ENCODE measurements at places on chromosomes 4 and X.

GRCh38 chr4:85102606-85103005, 136.1 kb upstream of the WDFY3 start:
- no peaks in the 10 kb centered on the region for H3K36me3 ChIP-seq
- no peak for DNase-seq
- H3K4me1 ChIP-seq = no peaks in the 10 kb centered on the region
- no peaks in the 10 kb centered on the region for H3K27me3 ChIP-seq
- no peak overlapping the region for H3K27ac ChIP-seq

- H3K36me3 ChIP-seq = no peaks in the 10 kb centered on the region
- peak; percentile 12 for DNase-seq
- H3K27ac ChIP-seq = no peak overlapping the region
- peak overlapping the region; percentile 26 for H3K4me3 ChIP-seq
- H3K4me1 ChIP-seq = no peaks in the 10 kb centered on the region
- peaks cover 6% of the 10 kb centered on the region for H3K27me3 ChIP-seq
Measured at GRCh38 chr4:168877511-168878491, 132.3 kb downstream of the CBR4 start.

DNA sequence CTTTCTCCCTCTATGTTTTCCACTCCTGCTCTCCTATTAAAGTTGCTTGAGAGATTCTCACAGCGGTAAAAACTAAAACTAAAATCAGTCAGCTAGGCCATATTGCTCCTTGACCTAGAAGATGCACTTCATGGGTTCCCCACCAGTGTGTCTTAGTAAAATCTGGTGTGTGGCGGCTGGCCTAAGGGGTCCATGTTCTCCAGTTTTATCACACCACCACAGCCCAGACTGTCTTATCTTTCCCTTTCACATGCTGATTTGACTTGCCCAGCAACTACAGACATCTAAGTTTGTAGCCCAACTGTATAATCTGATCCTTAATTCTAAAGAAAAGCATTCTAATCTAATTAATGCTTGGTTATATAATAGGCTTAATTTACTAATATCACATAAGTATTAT, 68.0 kb downstream of the ATP8A1 start:
- no peaks in the 10 kb centered on the region for H3K27me3 ChIP-seq
- no peak overlapping the region for H3K4me3 ChIP-seq
- no peak for DNase-seq
- H3K36me3 ChIP-seq = peaks cover 16% of the 10 kb centered on the region
- H3K27ac ChIP-seq = no peak overlapping the region

DNA sequence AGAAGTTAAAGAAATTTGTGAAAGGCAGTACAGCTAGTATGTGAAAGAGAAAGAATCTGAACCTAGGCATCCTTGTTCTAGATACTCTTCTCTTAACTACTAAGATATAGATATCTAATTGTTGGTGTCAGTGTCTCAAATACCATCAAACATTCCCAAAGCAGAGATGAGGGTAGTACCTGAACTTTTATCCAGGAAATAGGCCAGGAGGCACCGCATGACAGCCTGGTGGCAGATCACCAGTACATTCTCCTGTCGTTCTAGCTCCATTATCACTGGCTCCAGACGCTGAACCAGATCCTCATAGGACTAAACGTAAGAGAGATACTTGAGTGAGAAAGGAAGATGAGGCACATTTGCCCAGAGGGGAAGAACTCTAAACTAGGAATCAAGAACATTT, 16.8 kb downstream of the TRO start:
- DNase-seq = no peak
- no peaks in the 10 kb centered on the region for H3K36me3 ChIP-seq
- no peaks in the 10 kb centered on the region for H3K27me3 ChIP-seq
- H3K4me1 ChIP-seq = no peaks in the 10 kb centered on the region
- no peak overlapping the region for H3K27ac ChIP-seq

DNA sequence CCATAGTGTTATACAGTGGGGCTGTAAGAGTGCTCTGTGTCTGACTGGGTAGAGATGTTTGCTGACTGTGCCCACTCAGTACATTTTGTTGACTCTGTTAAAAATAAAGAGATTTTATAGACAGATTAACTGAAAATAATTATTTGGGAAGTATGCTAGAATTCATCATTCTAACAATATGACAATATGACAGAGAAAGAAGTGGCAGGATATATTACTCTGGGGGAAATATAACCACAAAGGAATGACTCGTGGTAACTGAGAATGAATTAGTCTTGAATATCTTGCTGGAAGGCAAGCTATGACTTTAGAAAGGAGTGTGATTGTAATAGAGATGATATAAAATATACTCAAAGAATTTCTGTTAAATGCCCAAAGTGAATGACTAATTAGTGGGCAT, 46.8 kb downstream of the TMEM165 start:
- peaks cover 24% of the 10 kb centered on the region for H3K36me3 ChIP-seq
- H3K27ac ChIP-seq = no peak overlapping the region
- H3K4me1 ChIP-seq = peaks cover 5% of the 10 kb centered on the region
- no peak for DNase-seq
- H3K4me3 ChIP-seq = no peak overlapping the region
- H3K27me3 ChIP-seq = no peaks in the 10 kb centered on the region

GRCh38 chrX:56928546-56928945, 66.8 kb downstream of the SPIN3 start:
- no peak overlapping the region for H3K4me3 ChIP-seq
- H3K27ac ChIP-seq = no peak overlapping the region
- DNase-seq = no peak
- no peaks in the 10 kb centered on the region for H3K27me3 ChIP-seq

GRCh38 chr4:19241895-19242294, 1009.8 kb upstream of the SLIT2 start:
- H3K27me3 ChIP-seq = no peaks in the 10 kb centered on the region
- H3K27ac ChIP-seq = no peak overlapping the region
- H3K4me1 ChIP-seq = no peaks in the 10 kb centered on the region
- no peak for DNase-seq
- H3K4me3 ChIP-seq = no peak overlapping the region
- no peaks in the 10 kb centered on the region for H3K36me3 ChIP-seq

GRCh38 chrX:6383917-6384316, 151.0 kb downstream of the VCX3A start:
- DNase-seq = no peak
- no peaks in the 10 kb centered on the region for H3K36me3 ChIP-seq
- no peaks in the 10 kb centered on the region for H3K4me1 ChIP-seq
- no peak overlapping the region for H3K27ac ChIP-seq

DNA sequence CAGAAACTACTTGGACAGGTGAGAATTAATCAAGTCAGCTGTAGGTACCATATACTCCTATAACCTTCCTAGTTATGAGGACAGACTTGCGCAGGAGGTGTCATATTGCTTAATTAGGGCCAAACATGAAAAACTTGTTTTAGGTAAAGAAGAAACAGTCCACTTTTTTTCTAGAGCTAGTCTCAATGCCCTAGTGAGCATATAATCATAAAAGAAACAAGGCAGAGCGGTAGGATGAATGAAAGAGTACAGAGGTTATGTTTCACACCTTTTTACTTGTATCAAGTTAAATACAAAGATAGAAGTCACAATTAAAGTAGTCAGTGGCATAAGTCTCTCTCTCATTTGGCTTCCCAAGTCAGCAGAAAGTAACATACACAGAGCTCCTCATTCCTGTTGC, 88.9 kb downstream of the RPS6KA6 start:
- H3K27ac ChIP-seq = no peak overlapping the region
- no peak for DNase-seq
- H3K4me3 ChIP-seq = no peak overlapping the region
- no peaks in the 10 kb centered on the region for H3K4me1 ChIP-seq
- no peaks in the 10 kb centered on the region for H3K36me3 ChIP-seq

GRCh38 chr4:184444953-184445309, 29.4 kb downstream of the IRF2 start:
- H3K36me3 ChIP-seq = peaks cover 19% of the 10 kb centered on the region
- H3K27ac ChIP-seq = no peak overlapping the region
- peaks cover 81% of the 10 kb centered on the region for H3K4me1 ChIP-seq
- no peaks in the 10 kb centered on the region for H3K27me3 ChIP-seq

DNA sequence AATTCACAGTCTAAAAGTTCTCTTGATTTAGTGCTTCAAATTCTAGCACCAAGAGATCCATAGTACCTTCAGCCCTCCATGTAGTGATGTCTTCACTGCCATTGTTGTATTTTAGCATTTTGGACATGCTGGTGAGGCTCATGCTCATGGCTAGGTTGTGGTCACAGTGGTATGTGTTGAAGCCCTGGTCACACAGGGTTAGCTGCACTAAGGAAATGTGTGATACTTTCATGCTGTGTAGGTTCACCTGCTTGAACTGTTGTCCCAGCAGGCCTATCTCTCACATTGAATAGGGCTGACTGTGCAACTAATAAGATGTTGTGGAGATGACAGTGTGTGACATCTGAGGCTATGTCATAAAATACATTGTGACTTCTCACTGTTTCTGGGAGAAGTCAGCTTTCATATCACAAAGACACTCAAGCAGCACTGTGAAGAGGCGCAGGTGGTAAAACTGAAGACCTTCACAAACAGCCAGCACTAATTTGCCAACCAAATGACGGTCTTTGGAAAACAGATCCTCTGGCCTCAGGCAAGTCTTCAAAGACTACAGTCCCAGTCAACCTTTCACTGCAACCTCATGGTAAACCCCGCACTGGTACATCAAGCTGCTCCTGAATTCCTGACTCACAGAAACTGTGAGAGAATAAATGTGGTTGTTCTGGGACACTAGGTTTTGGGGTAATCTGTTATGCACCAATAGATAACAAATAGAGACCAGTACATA, 17.4 kb upstream of the ADH4 start:
- H3K4me3 ChIP-seq = no peak overlapping the region
- no peaks in the 10 kb centered on the region for H3K27me3 ChIP-seq
- DNase-seq = no peak
- H3K4me1 ChIP-seq = no peaks in the 10 kb centered on the region

- DNase-seq = no peak
- H3K27ac ChIP-seq = no peak overlapping the region
- peaks cover 2% of the 10 kb centered on the region for H3K4me1 ChIP-seq
- H3K36me3 ChIP-seq = no peaks in the 10 kb centered on the region
- H3K4me3 ChIP-seq = no peak overlapping the region
- H3K27me3 ChIP-seq = no peaks in the 10 kb centered on the region
Measured at GRCh38 chrX:110409925-110410324, 51.3 kb downstream of the RTL9 start.

DNA sequence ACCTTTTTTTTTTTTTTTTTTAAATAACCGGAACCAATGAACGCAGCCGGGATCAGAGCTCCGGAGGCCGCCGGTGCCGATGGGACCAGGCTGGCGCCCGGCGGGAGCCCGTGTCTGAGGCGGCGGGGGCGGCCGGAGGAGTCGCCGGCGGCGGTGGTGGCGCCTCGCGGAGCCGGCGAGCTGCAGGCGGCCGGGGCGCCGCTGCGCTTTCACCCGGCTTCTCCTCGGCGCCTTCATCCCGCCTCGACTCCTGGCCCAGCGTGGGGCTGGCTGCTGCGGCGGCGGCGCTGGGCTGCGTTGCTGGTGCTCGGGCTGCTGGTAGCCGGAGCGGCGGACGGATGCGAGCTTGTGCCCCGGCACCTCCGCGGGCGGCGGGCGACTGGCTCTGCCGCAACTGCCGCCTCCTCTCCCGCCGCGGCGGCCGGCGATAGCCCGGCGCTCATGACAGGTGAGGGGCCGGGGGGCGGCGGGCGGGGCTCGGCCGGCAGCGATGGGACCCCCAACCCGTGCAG, 337 bp downstream of the STIM2 start:
- peaks cover 34% of the 10 kb centered on the region for H3K4me1 ChIP-seq
- DNase-seq = peak; percentile 40
- H3K36me3 ChIP-seq = no peaks in the 10 kb centered on the region
- H3K27me3 ChIP-seq = no peaks in the 10 kb centered on the region

DNA sequence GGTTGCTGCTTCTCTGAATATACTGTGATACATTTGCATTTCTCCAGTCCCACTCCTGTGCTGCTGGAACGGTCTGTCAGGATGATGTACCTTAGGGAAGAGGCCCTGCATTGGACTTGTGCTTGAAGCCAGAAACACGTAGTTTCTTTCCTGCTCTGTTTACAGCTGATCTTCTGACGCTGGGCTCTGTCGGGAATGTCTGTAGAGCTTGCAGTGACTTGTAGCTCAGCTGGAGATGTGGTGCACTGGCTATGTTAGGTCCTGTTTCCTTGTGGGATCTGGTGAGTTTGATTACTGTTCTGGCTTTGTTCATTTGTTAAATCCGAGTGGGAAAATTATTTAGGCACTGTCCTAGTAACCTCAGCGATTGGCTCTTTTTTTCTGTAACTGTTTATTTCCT, 137.2 kb upstream of the WDR1 start:
- no peak for DNase-seq
- no peaks in the 10 kb centered on the region for H3K4me1 ChIP-seq
- H3K36me3 ChIP-seq = no peaks in the 10 kb centered on the region

- no peaks in the 10 kb centered on the region for H3K4me1 ChIP-seq
- H3K36me3 ChIP-seq = no peaks in the 10 kb centered on the region
- no peak overlapping the region for H3K4me3 ChIP-seq
Measured at GRCh38 chr4:23441530-23442069, 448.2 kb downstream of the PPARGC1A start.

DNA sequence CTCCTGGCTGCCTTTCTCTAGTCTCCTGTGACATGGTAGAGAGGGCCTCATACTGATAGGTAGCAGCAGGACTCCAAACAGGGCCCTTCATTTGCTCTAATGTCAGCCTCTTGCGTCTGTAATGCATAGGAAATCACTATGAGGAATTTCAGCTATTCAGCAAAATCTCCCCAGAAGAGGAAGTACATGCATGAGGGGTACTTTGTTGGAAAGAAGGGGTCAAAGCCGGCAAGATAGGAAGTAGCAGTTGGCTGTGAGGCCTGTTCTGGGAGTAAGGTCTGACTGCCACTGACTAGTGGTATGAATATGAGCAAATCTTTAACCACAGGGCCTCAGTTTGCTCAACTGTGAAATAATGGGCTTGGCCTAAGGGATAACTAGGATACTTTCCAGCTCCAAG, 283.2 kb downstream of the ARHGAP10 start:
- H3K36me3 ChIP-seq = no peaks in the 10 kb centered on the region
- no peak for DNase-seq
- H3K4me3 ChIP-seq = no peak overlapping the region

GRCh38 chr4:184978211-184978610, 40.1 kb upstream of the HELT start:
- H3K4me3 ChIP-seq = no peak overlapping the region
- H3K27me3 ChIP-seq = no peaks in the 10 kb centered on the region
- H3K36me3 ChIP-seq = no peaks in the 10 kb centered on the region
- H3K4me1 ChIP-seq = peaks cover 13% of the 10 kb centered on the region
- H3K27ac ChIP-seq = no peak overlapping the region

GRCh38 chrX:46713672-46714490, 45.0 kb downstream of the SLC9A7 start:
- no peaks in the 10 kb centered on the region for H3K4me1 ChIP-seq
- H3K36me3 ChIP-seq = no peaks in the 10 kb centered on the region
- no peak for DNase-seq
- no peaks in the 10 kb centered on the region for H3K27me3 ChIP-seq
- H3K4me3 ChIP-seq = no peak overlapping the region

DNA sequence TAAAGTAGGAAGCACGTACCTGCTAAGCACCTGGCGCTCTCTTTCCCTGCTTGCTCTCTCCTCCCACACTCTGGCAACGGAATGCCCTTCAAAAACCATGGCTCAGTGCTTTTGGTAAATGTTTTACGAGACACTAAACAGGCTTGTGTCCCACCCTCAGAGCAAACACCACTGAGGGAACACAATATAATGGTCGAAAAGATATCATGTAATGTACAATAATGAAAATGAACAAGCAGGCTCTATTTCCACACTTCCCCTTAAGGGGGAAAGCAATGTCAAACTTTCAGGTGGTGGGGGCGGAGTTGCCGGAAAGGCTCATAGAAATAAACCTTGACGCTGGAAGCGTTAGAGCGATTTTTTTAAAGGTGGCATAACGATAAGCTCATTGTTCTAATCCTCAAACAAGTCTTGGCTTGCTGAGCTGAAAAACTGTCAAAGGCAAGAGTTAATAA, 115.1 kb downstream of the RBM47 start:
- no peak overlapping the region for H3K4me3 ChIP-seq
- no peaks in the 10 kb centered on the region for H3K4me1 ChIP-seq
- no peaks in the 10 kb centered on the region for H3K27me3 ChIP-seq
- no peak overlapping the region for H3K27ac ChIP-seq
- no peak for DNase-seq

Data from CD4-positive, alpha-beta T cell (primary cell).